ENCODE measurements at places on chromosomes 13 and 19.
A peak's percentile ranks its signal among the peaks of the same experiment; 100 is the strongest.

DNA sequence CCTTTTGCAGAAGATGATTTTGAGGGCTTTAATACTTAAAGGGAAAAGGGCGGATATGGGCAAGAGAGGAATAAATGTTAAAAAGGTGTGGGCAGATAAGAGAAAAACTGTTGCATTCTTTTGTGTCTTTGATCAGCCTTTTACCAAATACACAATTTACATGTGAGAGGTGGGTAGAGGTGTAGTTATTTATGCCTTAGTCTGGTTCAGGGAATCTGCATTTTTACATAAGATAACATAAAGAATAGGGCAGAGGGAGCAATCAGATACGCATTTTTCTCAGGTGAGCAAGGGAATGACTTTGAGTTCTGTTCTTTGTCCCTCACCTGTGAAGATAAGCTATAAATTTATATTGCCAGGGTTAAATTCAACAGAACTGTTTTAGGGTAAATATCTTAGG is 708.4 kb upstream of the SLITRK1 start:
- DNase-seq, result no peak

- no peak for DNase-seq
Measured at GRCh38 chr13:98349731-98350305, 172.7 kb upstream of the RNF113B start.

- DNase-seq, result no peak
Measured at GRCh38 chr13:77172650-77173049, 145.7 kb upstream of the FBXL3 start.

DNA sequence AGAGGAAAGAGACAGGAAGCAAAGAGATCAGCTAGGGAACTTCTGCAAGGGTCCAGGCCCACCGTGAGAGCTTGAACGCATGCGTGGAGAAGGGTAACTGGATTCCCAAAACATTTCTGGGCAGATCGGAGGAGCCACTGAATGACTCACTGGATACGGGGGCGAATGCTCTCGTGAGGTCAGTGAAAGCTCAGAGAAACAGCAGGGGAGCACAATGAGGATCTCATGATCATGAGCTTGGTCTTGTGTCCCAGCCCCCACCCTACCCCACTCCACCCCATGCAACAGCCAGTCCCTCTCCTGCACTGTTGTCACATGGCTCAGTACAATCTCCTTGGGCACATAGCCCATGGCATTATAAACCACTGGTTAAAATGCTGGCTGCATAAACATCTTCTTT is 40.6 kb downstream of the DCLK1 start:
- no peak for DNase-seq

DNA sequence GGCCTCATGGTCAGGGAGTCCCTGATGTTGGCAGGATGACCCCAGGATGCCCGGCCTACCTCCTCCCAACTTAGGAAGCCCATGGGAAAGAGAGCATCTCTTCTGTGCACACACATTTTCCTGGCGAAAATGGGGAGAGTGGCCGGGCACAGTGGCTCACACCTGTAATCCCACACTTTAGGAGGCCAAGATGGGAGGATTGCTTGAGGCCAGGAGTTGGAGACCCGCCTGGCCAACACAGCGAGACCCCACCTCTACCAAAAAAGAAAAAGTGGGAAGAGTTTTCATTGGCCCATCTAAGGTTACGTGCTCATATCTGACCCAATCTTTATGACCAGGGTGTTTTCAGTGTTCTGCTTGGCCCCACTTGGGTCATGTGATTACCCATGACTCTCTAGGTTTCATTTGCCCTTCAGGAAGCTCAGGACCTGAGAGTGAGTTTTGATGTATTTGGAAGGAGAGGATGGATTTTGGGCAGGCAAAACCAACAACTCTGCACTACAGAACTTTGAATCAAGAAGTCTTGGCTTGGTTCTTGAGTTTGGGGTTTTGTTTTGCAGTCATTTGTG is 33.6 kb upstream of the SHKBP1 start:
- no peak for DNase-seq

- no peak for DNase-seq
Measured at GRCh38 chr19:32130332-32130731, 215.1 kb upstream of the ZNF507 start.

GRCh38 chr13:33932769-33933406 is 114.9 kb downstream of the RFC3 start:
- no peak for DNase-seq

- no peak for DNase-seq
Measured at GRCh38 chr19:18418029-18418482, 1.1 kb upstream of the SSBP4 start.

DNA sequence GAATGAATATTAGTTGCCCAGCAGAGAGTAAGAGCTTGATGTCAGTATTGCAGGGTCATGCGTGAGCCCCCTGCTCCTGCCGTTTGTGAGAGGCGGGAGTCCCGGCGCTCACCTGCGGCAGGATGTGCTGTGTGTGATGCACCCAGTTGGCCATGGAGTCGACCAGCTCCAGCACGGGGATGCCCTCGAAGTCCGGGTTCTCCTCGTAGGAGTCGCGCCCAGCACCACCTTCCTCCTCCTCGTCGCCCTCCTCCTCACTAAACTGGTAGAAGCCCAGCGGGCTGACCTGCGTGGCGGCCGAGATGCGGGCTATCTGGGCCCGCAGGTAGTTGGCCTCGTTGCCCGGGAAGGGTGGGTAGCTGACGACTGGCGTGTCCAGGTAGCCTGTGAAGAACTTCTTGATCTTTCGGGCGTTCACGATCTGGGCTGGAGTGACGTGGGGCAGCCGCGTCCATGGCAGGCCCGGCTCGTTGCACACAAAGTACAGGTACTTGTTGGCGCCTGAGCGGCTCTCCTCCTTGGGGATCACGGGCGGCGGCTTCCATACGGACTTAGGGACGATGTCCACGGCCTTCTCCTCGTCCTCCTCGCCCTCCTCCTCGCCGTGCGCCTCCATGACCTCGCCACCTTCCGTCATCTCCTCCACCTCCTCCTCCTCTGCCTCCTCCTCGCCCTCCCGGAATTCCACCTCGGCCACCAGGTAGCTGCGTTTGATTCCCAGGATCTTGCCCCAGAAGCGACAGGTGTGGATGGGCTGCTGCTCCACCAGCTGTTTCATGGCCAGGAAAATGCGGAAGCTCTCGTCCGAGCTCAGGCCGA is 10.8 kb downstream of the RSPH6A start:
- no peak for DNase-seq

DNA sequence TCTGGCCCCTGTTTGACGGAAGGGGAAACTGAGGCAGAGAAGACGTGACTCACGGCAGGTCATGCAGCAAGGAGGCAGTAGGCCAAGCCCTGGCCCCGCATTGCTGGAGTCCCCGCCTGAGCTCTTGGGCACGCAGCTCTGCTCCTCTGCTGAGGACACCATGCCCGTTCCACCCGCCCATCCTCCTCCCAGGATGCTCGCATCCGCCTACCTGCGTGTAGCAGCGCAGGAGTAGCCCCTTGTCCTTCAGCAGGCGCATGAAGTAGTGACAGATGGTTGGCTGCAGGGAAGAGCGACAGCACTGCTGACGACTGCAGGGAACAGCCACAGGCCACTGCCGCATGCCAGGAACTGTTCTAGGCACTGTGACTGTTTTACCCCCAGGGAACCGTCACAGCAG is 10.5 kb downstream of the SIRT2 start:
- no peak for DNase-seq

DNA sequence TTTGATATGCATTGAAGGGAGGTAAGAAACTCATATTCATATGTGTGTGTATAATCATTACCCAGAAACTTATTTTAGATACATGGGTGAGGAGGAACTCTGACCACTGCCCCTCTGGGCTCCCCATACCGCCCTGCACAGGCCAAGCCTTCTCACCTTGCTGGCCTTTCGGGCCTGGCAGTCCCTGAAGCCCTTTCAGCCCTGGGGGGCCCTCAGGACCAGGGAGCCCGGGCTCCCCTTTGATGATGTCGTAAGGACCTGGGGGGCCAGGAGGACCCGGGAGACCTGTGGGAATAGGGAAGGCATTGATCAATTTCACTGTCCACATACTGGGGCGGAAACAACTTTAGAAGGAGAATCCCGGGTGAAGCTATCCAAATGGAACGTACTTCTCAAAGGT is 142.3 kb downstream of the COL4A1 start:
- DNase-seq, result no peak

GRCh38 chr13:107104631-107105030 is 536.7 kb upstream of the ARGLU1 start:
- DNase-seq, result no peak

- no peak for DNase-seq
Measured at GRCh38 chr19:14119146-14119545, 1.6 kb upstream of the PRKACA start.

- no peak for DNase-seq
Measured at GRCh38 chr19:10802479-10802878, 33.5 kb downstream of the TMED1 start.

GRCh38 chr13:44032802-44033201 is 153.1 kb downstream of the LACC1 start:
- DNase-seq, result no peak

GRCh38 chr19:31500946-31501345 is 151.7 kb upstream of the TSHZ3 start:
- no peak for DNase-seq

GRCh38 chr13:38265132-38265497 is 84.5 kb upstream of the UFM1 start:
- DNase-seq, result no peak

DNA sequence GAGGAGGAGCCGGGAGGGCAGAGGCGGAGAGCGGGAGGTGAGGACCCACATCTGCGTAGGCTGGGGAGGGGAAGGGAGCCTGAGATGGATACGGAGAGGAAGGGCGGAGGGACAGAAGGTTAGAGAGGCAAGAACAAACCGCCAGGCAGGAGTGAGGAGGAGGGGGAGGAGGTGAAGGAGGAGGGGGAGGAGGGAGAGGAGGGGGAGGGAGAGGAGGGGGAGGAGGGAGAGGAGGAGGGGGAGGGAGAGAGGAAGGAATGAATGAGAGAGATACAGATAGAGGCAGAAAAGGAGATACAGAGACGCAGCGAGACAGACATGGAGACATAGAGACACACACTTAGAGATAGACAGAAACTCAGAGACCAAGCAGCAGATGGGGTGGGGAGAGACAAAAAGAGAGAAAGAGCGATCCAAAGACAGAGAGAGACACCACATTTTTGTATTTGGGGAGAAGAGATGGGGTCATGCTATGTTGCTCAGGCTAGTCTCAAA is 782 bp upstream of the CA11 start:
- DNase-seq, result no peak

- peak; percentile 24 for DNase-seq
Measured at GRCh38 chr19:33472691-33473652, 48.6 kb downstream of the PEPD start.

GRCh38 chr13:100835695-100836094 is 161.1 kb upstream of the TMTC4 start:
- DNase-seq, result no peak

DNA sequence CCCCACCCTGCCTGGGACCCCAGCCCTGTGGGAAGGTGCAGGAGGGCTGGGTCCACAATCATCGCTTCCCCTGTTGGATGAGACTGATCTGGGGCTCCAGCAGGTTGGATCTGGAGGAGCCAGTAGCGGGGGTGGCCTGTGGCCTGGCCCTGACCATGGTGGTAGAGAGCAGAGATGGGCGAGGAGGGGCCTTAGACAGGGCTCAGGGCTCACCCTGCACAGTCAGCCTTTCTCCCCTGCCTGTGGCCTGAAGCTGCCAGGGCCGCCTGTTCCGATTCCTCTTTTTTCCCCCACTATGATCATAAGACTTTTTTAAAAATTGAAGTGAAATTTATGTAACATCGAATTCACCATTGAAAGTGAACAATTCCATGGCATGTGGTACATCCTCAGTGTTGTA is 18.2 kb downstream of the SIN3B start:
- no peak for DNase-seq

DNA sequence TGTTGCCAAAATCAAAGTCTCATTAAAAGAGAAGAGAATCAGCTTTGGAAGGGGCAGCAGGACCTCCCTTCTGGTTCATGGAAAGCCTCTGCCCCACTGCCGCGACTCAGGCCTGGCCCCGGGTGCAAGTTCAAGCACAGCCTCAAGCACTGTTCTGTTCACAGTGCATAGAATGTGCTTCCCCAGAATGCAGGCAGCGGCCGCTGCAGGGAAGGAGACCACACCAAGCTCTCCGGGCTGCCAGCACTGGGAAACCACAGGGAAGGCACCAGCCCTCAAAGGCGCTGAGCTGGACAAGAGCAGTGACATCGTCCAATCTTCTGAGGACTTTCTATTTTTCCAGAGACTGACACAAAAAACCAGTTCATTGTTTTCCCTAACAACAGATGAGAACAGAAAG is 55.5 kb downstream of the CRYL1 start:
- no peak for DNase-seq

- DNase-seq, result no peak
Measured at GRCh38 chr19:35153701-35154524, 622 bp upstream of the FXYD5 start.

- DNase-seq, result peak; percentile 69
Measured at GRCh38 chr19:37902668-37903067, 3.7 kb downstream of the WDR87 start.

DNA sequence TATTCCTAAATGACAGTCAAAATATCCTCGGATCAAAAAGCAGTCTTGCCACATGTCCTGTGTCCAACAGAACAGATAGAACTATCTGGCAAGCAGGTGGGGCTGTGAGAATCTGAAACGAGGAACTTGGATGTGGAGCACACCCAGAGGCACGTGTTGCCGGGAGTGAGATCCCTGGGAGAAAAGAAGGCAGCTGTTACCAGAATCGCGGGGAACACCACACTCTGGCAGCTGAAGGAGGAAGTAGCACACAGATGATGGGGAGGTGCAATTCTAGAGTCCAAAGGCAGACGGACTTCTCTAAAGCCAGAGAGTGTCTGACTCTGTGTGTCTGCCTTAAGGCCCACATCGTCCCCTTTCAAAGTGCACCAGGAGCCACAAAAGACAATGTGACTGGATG is 22.3 kb downstream of the SLC7A1 start:
- no peak for DNase-seq

- no peak for DNase-seq
Measured at GRCh38 chr13:112769615-112770014, 79.8 kb downstream of the ATP11A start.

GRCh38 chr19:19366434-19367396 is 38.8 kb upstream of the GATAD2A start:
- DNase-seq, result no peak

DNA sequence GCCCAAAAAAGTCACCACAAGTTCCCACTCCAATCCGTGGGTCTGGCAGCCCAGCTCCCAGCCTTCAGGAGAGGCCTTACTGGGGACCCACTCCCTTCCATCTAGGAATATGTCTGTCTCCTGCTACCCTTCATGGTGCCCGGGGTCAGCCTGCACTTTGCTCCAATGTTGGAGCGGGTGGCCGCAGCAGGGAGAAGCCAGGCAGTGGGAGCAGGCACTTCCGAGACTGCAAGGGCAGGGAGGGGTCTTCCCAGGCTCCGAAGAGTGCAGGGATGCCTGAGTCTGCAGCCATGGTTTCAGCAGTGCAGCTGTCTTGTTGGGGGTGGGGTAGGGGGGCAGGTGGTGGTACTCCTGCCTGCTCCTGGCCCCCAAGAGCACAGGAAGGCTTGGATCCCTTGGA is 1616.2 kb downstream of the SLITRK5 start:
- no peak for DNase-seq

DNA sequence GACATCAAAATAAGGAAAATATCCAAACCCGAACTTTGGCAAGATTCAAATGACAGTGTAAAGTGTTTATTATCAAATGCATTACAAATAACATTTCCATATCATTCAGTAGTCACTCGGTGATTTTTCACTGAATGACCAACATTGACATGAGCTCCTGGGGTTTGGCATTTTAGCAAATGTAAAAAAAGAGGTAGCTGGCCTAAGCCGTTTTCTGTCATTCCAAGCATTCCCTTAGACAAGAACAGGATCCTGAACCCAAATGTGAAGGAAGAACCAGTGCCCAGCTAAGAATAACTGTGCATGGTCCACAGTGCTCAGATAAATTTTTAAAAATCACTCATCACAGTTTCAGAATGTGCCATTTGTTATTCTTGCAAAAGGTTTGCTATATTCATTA is 327.9 kb downstream of the GPC6 start:
- no peak for DNase-seq

GRCh38 chr13:91017669-91018053 is 329.8 kb upstream of the MIR17HG start:
- no peak for DNase-seq
